ENCODE measurements at places on chromosomes 5 and 9. TPM values are rescaled to one million over a fixed set of nuclear protein-coding genes. Genes with fewer than 3 reads are reported as not detected.

The MUSK gene
- total RNA-seq, result 0.10 TPM

The SPINK7 gene
- not detected for total RNA-seq

The PCDHA1 gene
- total RNA-seq, result not detected

The GALNT12 gene
- total RNA-seq, result 8.7 TPM

The NIPAL4 gene
- 0.07 TPM for total RNA-seq

The FIBCD1 gene
- 10.7 TPM for total RNA-seq

The FOXD4L4 gene
- total RNA-seq, result 0.20 TPM

The ZNF883 gene
- total RNA-seq, result 3.3 TPM

The PCDHA9 gene
- 0.07 TPM for total RNA-seq

The PCDH12 gene
- total RNA-seq, result 0.46 TPM

The PANK3 gene
- total RNA-seq, result 35.9 TPM

The SLC6A7 gene
- total RNA-seq, result not detected

The JAKMIP2 gene
- total RNA-seq, result 0.13 TPM

The UBE2QL1 gene
- total RNA-seq, result 0.03 TPM

The PCDHGC3 gene
- 94.3 TPM for total RNA-seq

The FOXD4 gene
- 0.13 TPM for total RNA-seq

The LHFPL2 gene
- total RNA-seq, result 83.6 TPM

The EIF4E1B gene
- not detected for total RNA-seq

The LCN1 gene
- total RNA-seq, result 0.20 TPM

The ADCY2 gene
- total RNA-seq, result not detected

The FABP6 gene
- not detected for total RNA-seq

The SCGB3A2 gene
- total RNA-seq, result not detected

The CDH18 gene
- 5.3 TPM for total RNA-seq

The GPRIN1 gene
- 2.9 TPM for total RNA-seq

The PHYKPL gene
- total RNA-seq, result 42.9 TPM

The OR1J2 gene
- total RNA-seq, result 0.50 TPM

The LRRC8A gene
- 76.5 TPM for total RNA-seq

The EGFLAM gene
- total RNA-seq, result 2.9 TPM

The CD72 gene
- 0.78 TPM for total RNA-seq

The C7 gene
- 36.9 TPM for total RNA-seq

The GPR151 gene
- not detected for total RNA-seq

The PCDHGA7 gene
- total RNA-seq, result 10.3 TPM

The IL3 gene
- total RNA-seq, result not detected

The SLIT3 gene
- 69.2 TPM for total RNA-seq

The HMMR gene
- 12.8 TPM for total RNA-seq

The INSL4 gene
- total RNA-seq, result not detected

The NTRK2 gene
- total RNA-seq, result 1.0 TPM

The NEUROG1 gene
- not detected for total RNA-seq

The GPR150 gene
- total RNA-seq, result 0.40 TPM

The HSD17B3 gene
- total RNA-seq, result not detected

The C1QTNF2 gene
- total RNA-seq, result 0.17 TPM

Data from smooth muscle cell of the pulmonary artery (primary cell).